ENCODE measurements at places on chromosomes 1 and 21.

DNA sequence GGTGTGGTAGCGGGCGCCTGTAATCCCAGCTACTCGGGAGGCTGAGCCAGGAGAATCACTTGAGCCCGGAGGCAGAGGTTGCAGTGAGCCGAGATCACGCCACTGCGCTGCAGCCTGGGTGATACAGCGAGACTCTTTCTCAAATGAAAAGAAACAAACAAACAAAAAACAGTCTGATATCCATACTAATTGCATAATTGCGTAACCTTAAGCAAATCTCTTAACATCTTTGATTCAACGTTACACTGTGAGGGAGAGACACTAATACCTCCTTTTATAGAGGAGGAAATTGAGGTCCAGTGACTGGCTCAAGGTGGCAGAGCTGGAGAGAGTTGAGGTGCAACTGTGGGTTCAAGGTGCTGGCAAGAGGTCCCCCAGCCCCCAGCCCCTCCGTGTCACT is 12.6 kb upstream of the COX20 start:
- DNase-seq = no peak

- DNase-seq = no peak
Observed at GRCh38 chr1:245433561-245433960, 278.8 kb downstream of the KIF26B start.

DNA sequence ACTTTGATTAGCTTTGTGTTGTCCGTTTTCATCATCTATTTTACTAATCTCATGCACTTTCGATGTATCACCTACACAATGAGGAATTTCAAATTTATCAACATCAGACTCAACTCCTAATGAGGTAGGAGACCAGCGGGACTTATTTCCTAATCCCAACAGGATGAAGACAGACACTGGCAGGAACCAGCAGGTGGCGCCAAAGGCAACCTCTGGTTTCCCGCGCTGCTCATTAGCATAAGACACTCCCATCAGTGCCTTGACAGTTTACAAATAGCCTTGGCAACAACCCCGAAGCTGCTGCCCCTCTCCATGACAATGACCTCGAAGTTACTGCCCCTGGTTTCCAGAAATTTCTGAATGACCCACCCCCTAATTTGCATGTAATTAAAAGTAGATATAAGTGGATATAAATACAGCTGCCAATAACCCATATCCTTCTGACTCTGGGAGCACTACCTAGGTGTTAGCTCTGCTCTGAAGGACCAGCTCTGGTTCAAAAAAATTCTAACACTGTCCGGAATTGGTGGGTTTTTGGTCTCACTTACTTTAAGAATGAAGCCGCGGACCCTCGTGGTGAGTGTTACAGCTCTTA is 974.8 kb downstream of the ADGRL2 start:
- DNase-seq = peak; percentile 5

GRCh38 chr21:16046656-16047330 is 317.0 kb downstream of the USP25 start:
- no peak for DNase-seq

- DNase-seq = peak; percentile 67
Observed at GRCh38 chr1:199272139-199272544, 633.3 kb downstream of the PTPRC start.

DNA sequence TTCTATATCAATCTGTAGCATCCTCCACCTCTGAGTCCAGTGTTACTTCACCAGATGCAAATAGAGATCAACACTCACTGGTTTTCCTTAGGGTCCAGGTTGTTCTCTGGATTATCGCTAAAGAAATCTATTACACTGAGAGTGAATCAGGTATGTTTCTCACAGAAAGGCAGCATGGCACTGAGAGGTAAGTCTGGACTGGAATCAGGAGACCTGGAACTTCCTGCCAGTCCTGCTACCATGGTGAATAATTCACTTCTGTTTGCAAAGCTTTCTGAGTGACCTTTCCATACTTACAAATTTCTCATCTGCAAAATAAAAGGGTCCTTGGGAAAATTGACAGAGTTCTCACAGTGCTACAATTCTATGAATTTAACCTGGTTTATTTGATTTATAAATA is 1583.3 kb downstream of the MRPL39 start:
- no peak for DNase-seq

- DNase-seq = no peak
Observed at GRCh38 chr1:119535381-119535780, 28.4 kb downstream of the HSD3B1 start.

DNA sequence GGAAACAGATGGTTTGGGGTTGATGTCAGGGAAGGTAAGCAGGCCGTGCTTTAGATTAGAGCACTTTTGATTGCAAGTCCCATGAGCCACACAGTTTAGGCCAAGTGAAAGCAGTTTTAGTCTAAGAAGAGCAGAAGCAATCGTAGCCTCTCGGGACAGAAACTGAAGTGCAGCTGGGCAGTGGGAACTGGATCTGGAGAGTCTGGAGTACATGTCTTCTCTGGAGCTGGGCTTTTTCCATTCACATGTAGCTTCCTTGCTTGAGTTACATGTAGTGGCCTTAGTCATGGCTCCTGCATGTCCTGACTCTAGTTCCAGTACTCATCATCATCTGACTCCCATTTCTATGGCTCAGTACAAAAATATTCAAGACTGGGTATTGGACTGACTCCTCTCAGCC is 16.7 kb downstream of the CAMTA1 start:
- no peak for DNase-seq

GRCh38 chr1:37156646-37157045 is 122.3 kb upstream of the GRIK3 start:
- DNase-seq = no peak

DNA sequence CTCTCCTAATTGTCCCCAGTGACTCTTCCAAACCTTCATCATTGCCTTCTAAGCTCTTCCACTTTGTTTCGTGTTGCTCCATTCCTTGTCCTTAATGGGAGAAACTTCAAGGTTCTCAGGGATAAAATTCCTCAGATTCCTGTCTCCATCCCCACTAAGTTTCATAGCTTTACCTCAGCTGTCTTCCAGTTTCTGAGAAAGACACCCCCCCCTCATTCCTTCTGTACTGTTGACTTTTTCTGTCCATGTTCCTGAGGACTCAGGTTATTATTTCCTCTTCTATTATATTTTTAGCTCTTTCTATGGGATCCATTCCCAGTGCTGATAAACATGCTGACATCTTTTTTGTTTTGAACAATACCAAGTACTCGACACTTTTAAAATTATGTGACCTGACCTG is 215.3 kb upstream of the PTGFR start:
- DNase-seq = peak; percentile 63
